Activated T-helper 1 cell treated with Interleukin-2 at 50 U/mL for 16 hours (primary cell): ENCODE measurements at places on chromosomes 2 and 18.

DNA sequence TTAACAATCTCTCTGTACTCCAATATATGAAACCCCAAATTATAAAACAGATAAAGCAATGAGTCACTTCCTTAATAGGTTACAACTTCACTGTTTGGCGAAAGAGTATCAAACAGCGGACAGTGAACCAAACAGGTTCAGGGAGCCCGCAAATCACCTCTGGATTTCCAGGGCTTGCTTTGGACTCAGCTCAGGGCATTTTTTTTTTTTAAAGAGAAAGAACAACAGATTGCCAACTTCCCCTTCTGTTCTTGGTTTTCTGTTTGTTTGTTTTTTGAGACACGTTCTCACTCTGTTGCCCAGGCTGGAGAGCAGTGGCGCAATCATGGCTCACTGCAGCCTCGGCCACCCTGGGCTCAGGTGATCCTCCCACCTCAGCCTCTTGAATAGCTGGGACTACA is 52.7 kb downstream of the ABCB11 start:
- DNase-seq: no peak

DNA sequence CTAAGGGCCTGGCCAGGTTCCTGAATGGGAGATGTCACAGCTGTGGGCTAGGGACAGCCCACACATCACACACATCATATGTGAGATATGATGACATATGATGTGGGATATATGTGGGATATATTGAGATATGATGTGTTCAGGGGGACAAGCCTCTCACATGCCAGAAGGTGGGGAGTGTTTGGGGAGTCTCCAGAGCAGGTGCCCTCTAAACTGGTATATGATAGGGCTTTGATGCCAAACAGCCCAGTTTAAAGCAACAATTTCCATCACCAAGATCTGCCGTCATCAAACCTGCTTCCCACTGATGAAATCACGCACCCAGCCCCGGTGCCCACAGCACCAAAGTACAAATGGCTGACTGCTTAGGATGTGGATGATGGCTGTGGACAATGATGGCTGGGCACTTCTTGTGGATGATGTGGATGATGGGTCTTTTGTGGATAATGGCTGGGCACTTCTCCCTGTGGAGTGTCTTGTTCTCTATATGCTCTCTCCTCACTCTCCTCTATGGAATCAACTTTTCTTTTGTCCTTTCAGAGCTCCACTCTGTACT is 50.9 kb downstream of the FBLN7 start:
- DNase-seq: no peak

DNA sequence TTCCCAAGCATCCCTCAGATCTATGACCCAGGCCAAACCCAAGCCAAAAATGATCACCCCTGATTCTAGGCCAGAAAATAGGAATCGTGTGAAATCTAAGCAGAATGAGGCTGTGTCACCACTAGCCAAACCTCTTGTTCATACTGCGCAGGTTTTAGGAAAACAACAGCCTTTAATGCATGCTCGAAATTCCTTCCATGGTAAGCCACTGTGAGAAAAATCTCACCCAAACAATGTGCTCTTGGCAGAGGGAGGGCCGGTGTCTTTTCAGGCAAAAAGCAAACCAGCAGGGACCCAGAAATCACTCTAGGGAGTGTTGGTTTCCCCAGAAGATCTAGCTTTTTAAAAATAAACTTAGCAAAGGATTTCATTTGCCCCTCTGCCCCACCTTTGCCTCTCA is 71.2 kb upstream of the FOSL2 start:
- DNase-seq: no peak

DNA sequence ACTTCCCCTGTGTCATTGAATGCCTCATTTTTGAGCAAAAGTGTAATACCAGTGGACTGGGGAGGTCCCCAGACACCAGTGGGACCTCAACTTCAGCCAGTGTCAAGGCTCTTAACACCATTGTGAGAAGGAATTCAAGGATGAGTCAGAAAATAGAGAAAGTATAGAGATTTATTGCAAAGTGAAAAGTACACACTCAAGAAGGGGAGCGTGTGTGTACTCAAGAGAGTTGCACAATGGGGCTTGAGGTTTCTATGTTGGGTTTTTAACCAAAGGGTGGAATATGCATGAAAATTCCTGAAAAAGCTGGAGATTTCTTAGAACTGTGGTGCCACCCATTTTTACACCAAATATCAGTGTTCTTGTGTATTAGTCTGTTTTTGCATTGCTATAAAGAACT is 81.9 kb downstream of the ADCYAP1 start:
- no peak for DNase-seq

- DNase-seq: no peak
Measured at GRCh38 chr2:38602136-38602731, 494 bp downstream of the HNRNPLL start.

DNA sequence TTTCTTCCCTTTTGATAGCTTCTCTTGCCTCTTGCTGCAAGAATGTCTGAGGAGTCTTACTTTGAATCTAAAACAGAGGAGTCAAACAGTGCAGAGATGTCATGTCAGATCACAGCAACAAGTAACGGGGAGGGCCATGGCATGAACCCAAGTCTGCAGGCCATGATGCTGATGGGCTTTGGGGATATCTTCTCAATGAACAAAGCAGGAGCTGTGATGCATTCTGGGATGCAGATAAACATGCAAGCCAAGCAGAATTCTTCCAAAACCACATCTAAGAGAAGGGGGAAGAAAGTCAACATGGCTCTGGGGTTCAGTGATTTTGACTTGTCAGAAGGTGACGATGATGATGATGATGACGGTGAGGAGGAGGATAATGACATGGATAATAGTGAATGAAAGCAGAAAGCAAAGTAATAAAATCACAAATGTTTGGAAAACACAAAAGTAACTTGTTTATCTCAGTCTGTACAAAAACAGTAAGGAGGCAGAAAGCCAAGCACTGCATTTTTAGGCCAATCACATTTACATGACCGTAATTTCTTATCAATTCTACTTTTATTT is 133.5 kb upstream of the CDCA7 start:
- no peak for DNase-seq

DNA sequence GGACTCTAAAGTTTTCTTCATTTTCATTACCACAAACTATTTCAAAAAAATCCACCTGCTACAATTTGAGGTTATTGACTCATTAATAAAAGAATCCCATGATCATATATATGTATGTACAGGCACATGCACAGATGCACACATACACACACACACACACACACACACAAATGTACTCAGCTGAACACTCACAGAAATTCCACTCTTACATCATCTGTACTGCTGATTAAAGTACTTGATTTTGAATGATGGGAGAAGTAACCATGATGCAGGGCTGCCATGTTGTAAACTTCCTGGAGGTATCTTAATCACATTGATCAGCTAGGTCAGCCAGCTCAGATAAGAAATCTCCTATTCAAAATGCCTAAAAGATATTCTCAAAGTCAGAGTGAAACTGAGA is 1313.2 kb upstream of the NRXN1 start:
- no peak for DNase-seq

GRCh38 chr2:180570864-180571263 is 409.5 kb upstream of the UBE2E3 start:
- DNase-seq: no peak
